Non-pigmented ciliary epithelial cell (primary cell): ENCODE measurements at places on chromosomes 1 and 21.

DNA sequence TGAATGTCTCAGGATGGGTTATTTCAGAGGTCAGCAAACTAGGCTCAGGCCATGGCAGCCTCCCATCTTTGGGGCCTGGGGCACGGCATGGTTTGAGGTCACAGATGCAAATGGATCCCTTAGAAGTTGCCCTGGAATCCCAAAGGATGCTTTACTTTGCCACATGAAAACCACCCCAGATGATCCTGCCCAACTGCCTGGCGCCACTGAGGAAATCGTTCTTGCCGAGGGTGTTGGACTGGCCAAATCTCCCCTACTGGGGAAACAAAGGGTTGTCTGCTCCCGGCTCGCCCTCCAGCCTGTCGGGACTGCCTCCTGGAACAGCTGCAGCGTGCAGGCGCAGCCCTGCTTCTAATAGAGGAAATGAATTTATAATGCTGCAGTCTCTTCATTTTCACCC lies 173.0 kb upstream of the LMO4 start:
- no peak for DNase-seq

- DNase-seq: no peak
These were observed 8.5 kb downstream of the CHRNB2 start for GRCh38 chr1:154575951-154576566.

- DNase-seq: no peak
These were observed 892.6 kb downstream of the KCNT2 start for GRCh38 chr1:195715652-195716051.

DNA sequence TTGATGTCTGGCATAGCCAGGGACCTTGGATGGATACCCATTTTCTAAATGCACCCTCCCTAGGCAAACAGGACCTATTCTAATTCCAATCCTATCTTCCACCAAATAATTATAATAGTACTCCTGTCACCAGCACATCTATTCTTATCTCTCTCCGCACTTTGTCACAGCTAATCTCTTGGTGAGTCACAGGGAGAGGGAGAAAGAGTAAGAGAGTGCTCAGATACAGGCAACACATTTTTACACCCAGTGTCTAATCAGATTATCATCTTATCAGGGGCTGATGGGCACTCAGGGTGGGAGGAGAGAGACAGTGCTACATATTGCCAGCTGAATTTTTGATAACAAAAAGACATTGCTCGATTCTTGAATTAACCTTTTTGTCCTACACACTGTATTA lies 275.0 kb upstream of the BEND5 start:
- no peak for DNase-seq

DNA sequence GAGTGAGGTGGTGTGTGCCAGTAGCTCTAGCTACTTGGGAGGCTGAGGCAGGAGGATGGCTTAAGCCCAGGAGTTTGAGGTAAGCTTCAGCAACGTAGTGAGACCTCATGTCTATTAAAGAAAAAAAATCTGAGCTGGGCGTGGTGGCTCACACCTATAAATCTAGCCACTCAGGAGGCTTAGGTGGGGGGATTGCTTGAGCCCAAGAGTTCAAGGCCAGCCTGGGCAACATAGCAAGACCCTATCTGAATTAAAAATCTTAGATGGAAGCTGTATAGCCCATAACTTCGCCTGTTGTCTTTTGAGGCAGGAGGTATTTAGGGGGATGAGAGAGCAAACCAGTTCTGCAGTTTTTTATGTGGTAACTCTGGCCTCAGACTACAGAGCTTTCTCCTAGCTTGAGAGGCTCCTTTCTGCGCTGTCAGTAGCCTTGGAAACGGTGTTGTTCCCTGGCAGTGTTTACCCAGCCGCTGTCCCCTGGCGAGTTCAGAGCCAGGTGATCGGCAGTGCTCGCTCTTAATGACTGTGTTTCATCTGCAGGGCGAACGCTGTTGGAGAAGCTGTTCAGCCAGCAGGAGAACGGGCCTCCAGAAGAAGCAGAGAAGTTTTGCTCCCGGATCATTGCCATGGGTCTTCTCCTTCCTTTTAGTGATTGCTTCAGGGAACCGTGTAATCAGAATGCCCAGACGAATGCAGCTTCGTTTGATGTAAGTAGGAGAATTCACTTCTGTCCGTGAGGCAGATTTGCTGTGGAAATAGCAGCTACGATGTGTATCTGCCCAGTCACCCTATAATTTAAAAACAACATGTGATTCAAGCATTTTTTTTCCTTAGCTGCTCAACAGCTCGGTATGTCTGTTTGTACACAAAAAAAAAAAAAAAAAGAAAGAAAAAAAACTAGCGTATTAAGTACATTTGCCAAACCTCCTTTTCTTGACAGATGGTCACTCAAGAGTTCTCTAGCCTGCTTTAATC lies 31.2 kb downstream of the FMN2 start:
- DNase-seq: no peak
